ENCODE measurements at places on chromosomes 7 and 10.

GRCh38 chr10:13971601-13972475 is 358.9 kb downstream of the FRMD4A start:
- DNase-seq = no peak

DNA sequence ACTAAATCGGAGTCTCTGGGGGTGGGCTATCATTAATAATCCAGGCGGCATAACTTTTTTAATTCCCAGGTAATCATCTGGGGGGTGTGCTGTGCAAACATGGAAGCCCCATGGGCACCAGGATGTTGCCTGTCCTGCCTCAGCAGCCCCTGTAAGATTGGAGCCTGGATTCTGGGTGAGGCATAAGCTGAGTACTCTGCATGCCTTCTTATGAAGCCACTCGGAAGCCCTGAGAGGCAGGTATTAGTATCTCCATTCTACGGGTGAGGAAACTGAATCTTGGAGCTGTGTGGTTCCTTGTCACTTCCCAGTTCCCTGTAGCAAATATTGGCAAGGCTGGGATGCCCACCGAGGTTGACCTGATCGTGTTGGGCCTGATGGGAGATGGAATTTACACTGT is 7.4 kb upstream of the OPN4 start:
- no peak for DNase-seq

DNA sequence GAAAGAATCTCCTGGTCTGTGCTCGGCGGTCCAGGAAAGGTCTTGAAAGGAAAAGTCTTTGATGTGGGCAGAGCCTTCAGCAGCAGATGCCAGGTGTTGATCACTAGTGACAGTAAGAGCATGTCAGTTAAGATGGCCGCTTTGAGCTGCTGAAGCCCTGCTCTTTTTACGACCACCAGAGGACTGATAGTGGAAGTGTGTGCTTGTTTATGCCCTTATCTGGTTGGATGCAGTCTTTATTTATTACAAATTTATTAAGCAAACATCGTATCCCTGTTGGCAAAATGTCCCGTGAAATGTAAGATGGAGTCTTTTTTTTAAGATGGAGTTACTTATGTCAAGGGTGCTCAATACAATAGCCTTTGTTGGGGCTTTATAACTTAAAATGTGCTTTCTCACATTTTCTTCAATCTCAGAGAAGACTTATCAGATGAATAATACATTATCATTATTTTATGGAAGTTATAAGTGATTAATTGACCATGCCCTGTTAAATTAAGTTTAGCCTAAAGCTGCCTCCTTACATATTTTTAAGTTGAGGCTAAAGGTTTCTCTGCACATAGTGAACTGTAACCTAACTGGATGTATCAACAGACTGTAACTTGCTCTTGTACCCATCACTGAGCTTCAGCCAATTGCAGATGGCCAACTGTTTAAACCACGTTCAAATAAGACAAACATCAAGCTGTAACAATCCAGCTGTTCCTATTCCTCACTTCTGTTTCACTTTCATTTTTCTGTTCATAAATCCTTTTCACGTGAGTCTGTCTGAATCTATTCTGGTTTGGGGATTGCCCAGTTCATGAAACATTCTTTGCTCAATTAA is 97.4 kb upstream of the PIK3CG start:
- peak; percentile 61 for DNase-seq

DNA sequence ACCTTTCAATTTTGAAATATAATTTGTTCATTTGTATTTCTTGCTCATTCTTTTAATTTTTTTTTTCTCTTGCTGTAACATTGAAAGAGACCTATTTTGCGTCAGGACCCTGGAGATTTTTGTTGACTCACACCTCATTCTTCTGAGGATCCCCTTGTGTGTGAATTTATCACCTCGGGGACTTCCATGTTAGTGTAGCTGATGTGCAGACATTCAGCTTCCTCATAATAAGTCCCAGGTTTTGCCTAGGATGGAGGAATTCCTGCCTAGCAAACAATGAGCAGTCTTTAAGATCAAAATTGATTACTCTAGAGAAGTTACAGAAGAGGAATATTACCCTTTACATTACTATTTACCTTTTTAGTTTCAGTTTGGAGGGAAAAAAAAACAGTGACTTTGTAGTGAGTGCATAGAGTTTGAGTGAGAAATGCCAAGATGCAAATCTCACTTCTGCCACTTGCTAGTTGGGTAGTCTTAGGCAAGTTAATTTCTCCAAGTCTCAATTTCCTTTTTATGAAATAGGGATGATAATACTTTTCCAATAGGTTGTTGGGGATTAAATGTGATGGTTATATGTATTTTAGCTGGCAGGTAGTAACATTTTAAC is 14.3 kb downstream of the TES start:
- DNase-seq = no peak

- no peak for DNase-seq
Observed at GRCh38 chr10:29870522-29871044, 188.8 kb downstream of the JCAD start.

GRCh38 chr7:138755331-138755747 is 42.5 kb upstream of the TMEM213 start:
- DNase-seq = no peak

DNA sequence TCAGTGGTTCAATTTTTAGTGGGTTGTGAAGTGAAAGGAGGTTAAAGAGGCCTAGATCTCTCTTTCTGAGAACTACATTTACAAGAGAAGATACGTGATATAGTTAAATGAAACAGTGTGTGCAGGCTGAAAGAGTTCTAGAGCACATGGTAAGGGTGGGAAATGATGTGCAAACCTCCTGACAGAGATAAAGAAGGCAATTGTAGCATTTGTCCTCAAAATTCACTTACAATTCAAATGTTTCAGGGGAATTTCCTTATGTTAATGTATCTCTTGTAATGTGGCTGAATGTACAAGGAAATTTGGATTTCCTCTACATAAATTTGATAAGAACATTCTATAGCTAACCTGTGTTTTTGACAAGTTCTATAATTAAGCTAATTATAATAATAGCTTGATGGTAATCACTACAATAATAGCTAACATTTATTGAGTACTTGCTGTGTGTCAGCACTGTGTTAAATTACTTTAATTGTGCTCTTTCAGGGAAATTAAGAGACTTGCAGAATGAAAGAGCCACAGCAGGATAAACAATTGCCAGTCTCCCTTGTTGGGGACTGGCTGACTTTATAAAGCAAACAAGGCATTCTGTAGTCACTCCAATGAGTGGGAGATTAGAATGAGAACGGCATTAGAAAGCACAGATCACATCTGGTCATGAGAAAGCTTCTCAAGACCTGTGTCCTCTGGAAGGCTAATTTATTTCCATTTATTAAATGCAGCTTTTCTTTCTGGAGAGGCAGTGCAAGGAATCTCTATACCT is 139.7 kb upstream of the TMEM72 start:
- no peak for DNase-seq

Data from AG04450 (cell line).